Cardiac muscle cell (in vitro differentiated cells and primary cell): ENCODE measurements at places on chromosomes 11 and 22. TPM values are rescaled to one million over a fixed set of nuclear protein-coding genes. Genes with fewer than 3 reads are reported as not detected.

The OR52I2 gene
- total RNA-seq: not detected in 2 replicates

GRCh38 chr11:95279921-95280868, 49.2 kb upstream of the SESN3 start:
- peak; percentile 57 for DNase-seq
- H3K36me3 ChIP-seq: no peaks in the 10 kb centered on the region
- no peak overlapping the region for H3K27ac ChIP-seq
- no peaks in the 10 kb centered on the region for H3K4me1 ChIP-seq
- no peak overlapping the region for H3K4me3 ChIP-seq

The FAM118B gene
- 13.7 and 22.7 TPM in 2 replicates for total RNA-seq

DNA sequence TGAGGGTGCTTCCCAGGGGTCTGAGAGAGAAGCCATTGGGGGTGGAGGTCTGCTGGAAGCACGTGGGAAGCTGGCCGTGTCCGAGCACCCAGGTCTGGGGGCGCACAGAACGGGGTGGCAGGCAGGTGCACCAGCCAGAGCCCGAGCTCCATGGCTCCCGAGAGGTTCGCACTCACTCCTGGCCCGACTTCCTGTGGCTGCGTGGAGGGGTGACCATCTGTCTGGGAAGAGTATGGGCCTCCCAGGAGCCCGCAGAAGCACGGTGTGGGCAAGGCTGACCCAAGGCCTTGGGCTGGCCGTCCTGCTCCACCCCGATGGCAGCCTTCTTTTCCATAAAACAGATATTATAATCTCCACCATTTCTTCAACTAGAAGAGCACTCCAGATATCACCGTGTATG, 256.0 kb upstream of the B3GAT1 start:
- H3K36me3 ChIP-seq: no peaks in the 10 kb centered on the region
- no peaks in the 10 kb centered on the region for H3K27me3 ChIP-seq
- no peak overlapping the region for H3K4me3 ChIP-seq

- H3K27ac ChIP-seq: no peak overlapping the region
- no peaks in the 10 kb centered on the region for H3K27me3 ChIP-seq
- no peak overlapping the region for H3K4me3 ChIP-seq
- no peaks in the 10 kb centered on the region for H3K4me1 ChIP-seq
These were observed 131.7 kb downstream of the VPREB1 start for GRCh38 chr22:22376352-22376706.
